ENCODE measurements at places on chromosomes 7 and 10.

DNA sequence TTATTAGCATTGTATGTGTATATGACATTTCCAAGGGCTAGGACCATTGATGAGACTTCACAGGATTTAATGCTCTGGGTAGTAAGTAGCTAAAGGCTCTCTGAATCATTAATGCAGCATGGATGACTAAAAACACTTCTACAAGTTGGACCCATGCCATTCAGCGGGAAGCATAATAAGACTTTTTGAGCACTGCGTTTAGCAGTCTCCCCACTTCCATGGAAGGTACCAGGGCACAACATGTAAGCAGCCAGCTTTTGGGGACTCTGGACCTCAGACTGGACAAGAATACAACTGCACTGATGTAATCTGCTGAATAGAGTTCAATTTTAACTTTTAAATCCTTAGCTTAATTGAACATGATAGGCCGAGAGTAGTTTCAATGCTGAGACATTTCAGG lies 191.7 kb upstream of the IMMP2L start:
- no peak for DNase-seq

DNA sequence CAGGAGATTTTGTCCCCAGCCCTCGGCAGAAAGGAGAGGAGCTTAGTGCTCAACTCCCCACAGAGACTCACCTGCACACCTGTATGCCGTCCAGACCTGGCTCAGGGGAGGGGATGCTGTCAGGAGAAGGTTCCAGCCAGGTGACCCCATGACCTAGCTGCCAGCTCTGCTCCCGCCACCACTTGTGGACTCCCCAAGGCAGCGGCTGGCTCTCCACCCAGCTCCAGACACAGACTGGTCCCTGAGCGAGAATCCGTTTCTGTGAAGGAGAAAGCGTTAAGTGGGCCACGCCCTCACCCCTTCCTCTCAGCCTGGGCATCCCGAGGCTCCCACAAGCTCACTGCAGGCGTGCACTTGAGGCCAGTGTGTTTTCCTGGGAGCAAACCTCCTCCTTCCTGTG lies 76.4 kb downstream of the RGS10 start:
- no peak for DNase-seq

- DNase-seq, result no peak
These were observed 28.3 kb downstream of the DRGX start for GRCh38 chr10:49367600-49367999.

DNA sequence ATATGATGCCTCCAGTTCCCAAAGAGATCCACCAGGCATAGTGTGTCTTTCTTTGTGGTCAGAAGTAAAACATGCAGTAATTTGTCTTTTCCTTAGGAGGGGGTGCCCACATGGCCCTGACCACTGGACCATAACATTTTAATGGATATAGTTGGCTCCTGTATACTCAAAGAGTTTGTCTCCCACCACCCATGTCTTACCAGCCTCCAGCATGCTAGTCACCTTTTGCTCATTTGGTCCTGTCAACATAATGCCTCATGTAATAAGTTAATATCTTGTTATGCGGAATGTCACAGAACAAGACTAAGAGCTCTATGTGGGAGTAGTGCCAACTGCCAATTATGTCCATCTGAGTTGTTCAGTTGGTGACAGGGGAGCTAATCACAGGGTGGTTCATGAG lies 83.4 kb upstream of the IFRD1 start:
- no peak for DNase-seq

DNA sequence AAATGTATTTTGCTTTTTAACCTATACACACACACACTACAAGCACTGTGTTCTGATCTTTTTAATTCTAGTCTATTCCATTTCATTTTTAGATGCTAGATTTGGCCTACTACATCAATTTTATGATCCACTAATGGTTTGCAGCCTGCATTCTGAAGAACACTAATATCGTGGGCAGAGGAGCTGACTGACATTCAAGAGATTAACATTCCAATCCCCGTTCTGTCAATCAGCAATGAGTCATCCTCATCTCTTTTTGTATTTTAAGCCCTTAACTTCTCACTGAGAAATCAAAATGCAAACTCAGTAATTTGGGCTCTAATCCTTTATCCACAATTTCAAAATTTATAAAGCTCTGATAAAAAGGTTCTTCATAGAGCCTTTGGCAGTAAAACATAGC lies 47.1 kb upstream of the GAD2 start:
- no peak for DNase-seq

- DNase-seq, result no peak
These were observed 25.6 kb upstream of the SH2D4B start for GRCh38 chr10:80512031-80512526.

All from right lobe of liver (tissue), 6 donors.